Amniotic epithelial cell (primary cell): ENCODE measurements at places on chromosomes 1 and 21.
A peak's percentile ranks its signal among the peaks of the same experiment; 100 is the strongest.

GRCh38 chr1:174700314-174700713 lies 252.6 kb downstream of the GPR52 start:
- no peak for DNase-seq

DNA sequence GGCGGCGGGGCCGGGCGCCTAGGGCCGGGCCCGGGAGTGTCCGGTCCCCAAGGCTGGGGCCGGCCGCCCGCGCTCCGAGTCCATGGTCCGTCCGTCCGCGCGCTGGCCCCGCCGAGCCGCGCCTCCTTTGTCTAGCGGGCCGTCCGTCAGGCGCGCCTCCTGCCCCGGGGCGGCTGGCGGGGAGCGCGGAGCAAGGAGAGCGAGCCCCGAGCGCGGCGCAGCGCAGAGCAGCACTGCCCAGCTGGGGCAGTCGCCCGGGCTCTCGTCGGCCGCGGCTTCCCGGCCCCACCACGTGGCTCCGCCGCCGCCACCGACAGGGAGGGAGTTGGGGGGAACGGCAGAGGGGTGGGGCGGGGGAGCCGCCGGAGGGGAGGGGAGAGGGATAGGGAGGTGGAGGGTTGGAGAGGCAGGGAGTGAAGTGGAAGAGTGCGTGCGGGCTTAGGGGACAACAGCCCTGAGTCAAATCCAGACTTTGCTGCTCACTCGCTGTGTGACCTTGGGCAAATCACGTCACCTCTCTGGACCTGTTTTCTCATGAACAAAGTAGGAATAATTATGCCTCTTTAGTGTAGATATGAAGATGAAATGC lies at the start of gene NKAIN1:
Gene NKAIN1 (minus strand): TSS at position 235 of the 589 bp plus-strand sequence. CDS start 340 bp downstream, outside the sequence.
- peak; percentile 22 for DNase-seq

GRCh38 chr1:214990619-214991018 lies 91.9 kb upstream of the KCNK2 start:
- DNase-seq: peak; percentile 93

DNA sequence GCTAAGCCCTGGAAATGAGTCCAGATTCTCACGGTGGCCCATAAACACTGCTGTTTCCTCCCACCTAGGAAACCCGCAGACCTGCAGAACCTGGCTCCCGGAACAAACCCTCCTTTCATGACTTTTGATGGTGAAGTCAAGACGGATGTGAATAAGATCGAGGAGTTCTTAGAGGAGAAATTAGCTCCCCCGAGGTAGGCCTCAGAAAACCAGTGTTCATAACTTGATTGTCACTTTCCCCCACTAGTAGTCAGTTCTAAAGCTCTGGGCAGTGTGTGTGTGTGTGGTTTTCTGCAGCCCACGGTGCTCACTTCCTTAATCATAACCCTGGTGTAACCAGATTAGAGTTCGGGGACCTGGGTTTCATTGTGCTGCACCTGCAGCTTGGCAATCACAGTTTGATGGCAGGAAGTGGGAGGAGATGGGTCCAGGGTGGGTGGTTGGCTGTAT lies 39.1 kb downstream of the CLIC6 start:
- DNase-seq: no peak

- DNase-seq: no peak
These were observed 3.6 kb downstream of the GPR52 start for GRCh38 chr1:174451408-174451807.
